Right ventricle myocardium superior (tissue), 1 donor: ENCODE measurements at places on chromosomes 11 and 22.

DNA sequence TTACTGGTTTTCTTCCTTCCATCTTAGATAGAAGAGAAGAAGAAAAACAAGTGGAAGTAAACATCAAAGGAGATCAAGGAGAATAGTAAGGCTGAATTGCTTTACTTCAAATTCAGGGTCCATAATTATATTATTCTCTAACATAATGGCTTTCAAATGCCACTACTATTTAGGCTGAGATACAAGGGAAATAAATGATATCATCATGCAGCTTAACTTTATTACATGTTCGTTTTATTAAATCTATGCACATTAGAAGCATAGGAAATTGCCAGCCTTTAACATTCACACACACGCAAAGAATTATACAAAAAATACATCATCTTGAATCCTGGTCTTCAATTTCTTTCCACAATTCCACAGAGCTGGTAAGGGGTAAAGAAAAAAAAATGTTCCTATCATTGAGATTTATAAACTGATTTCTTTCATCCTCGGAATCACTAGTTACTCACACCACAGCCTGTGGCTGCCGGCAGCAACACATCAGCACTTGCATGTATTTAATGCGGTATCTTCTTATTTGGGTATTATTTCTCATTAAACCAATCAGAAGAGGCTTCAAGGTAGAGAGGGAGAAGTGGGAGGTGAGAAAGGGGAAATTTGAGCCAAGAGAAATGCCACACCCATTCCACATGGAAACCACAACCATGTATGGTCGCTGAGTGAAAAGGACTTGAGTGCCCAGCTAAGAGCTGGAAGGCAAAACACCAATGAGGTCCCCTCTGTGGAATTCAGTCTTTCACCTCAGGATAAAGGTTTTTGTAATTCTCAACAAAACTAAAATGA, 26.3 kb downstream of the SYTL2 start:
- DNase-seq: no peak

- DNase-seq: no peak
Measured at GRCh38 chr11:62851807-62852522, 12.6 kb upstream of the WDR74 start.

DNA sequence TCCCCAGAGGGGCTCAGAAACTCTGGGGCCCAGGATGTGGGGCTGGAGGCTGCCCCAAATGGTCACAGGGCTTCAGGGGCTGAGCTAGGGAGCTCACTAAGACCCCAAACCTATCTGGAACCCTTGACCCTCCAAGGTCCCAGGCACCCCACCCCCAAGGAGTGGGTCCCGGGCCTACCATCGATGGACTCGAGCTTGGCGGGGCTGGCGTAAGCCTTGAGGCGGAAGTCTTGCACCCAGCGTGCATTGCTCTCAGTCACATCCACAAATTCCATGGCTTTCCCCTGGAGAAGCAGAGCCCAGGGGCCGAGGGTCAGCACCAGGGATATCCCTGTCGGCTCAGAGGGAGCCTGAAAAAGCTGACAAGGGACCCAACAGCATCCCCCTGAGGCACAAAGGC, 3.5 kb downstream of the GATD1 start:
- no peak for DNase-seq

- no peak for DNase-seq
Measured at GRCh38 chr11:127037001-127037400, 36.4 kb upstream of the KIRREL3 start.

GRCh38 chr11:79610139-79610538, 169.3 kb upstream of the TENM4 start:
- DNase-seq: no peak

GRCh38 chr11:32451808-32452207, 16.5 kb upstream of the WT1 start:
- DNase-seq: peak; percentile 63

DNA sequence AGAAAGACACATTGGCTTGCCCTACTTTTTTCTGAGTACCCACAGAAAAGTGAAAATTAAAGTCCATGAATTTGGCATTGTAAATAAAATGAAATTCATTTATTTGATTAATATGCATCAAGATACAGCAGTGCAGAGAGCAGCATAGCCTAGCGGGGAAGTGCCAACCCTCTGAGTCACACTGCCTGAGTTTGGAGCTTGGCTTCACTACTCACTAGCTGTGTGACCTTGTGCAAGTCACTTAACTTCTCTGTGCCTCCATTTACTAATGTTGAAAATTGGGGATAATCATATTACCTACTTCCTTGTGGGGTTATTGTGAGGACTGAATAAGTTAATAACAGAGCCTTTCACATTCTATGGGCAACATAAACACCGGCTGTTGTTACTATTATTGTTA, 111.5 kb upstream of the CSNK2A3 start:
- no peak for DNase-seq

DNA sequence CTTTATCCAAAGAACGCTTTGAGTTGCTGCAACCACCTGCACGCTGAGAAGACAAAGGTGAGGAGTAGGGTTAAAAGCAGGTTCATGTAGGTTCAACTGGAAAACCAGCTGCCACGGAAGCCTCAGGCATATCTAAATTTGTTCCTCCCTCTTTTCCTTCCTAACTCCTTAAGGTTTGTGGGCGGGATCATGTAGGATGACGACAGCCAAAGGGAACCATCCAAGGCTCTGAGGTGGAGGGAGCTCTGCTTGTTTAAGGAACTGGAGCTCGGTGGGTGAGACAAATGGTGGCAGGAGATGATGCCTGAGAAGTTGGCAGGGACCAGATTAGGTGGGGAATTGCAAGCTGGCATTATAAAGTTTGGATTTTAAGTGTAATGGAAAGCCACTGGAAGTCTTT, 60.3 kb downstream of the SPON1 start:
- DNase-seq: no peak

- DNase-seq: no peak
Measured at GRCh38 chr11:127191689-127192088, 191.1 kb upstream of the KIRREL3 start.

DNA sequence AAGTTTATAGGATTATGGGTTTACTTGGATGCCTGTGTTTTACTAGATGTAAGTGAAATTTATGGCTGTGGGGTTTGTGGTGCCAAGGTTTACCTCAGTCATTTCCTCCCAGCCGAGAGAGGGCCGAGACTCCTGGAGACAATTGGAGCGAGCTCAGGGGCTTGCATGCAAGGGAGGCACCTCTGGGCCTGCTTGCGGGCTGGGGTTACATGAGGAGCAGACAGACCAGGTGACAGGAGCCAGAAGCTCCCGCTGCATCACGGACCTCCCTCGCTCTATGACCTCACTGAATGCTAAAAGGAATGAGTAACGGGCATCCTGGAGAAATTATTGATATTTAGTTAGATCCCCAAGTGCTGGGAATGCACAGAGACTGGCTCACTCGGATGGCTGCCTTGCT, 275.2 kb upstream of the KIRREL3 start:
- no peak for DNase-seq

GRCh38 chr11:118060081-118060661, 16.7 kb upstream of the TMPRSS4 start:
- DNase-seq: no peak

GRCh38 chr11:40877256-40877655, 582.2 kb downstream of the LRRC4C start:
- no peak for DNase-seq

DNA sequence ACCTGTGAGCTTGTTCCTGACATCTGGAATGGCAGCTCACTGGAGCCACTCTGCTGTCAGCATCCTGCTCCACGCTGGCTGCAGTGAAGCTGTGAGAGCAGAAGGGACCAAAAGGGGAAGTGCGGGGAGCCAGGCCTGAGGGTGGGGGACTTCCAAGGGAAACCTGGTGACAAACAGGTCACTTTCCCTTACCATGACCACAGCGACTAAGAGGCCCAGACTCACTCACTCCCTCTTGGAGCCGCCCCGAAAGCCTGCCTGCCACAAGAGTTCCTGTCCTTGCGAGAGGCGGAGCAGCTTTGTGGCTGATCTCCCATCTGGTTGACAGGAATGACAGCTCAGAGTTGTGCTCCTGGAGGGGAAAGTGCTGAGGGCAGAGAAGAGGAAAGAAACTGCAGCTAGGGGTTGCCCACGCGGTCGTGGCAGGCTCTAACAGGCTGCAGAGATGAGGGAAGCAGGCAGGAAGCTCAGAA, 183.8 kb upstream of the NTM start:
- no peak for DNase-seq

GRCh38 chr11:126145954-126146353, 65.5 kb downstream of the RPUSD4 start:
- DNase-seq: no peak

GRCh38 chr11:63537293-63538101, 889 bp downstream of the PLAAT4 start:
- DNase-seq: peak; percentile 67

DNA sequence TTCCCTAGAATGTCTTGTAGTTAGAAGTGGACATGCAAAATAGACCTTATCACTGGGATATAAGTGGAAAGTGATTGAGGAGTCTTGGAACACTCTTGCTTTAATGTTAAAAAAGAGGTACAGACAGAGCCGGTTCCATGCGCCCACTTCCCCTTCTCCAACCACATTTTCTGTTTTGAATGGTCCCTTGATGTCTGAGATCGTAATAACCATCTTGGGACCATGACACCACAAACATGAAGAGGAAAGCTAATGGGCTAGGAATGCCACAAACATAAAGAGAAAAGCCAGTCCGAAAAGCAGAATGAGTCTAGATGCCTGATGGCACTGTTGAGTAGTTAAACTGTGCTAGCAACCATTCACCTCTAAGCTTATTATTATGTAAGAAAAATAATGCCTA, 54.8 kb upstream of the SPON1 start:
- DNase-seq: no peak

DNA sequence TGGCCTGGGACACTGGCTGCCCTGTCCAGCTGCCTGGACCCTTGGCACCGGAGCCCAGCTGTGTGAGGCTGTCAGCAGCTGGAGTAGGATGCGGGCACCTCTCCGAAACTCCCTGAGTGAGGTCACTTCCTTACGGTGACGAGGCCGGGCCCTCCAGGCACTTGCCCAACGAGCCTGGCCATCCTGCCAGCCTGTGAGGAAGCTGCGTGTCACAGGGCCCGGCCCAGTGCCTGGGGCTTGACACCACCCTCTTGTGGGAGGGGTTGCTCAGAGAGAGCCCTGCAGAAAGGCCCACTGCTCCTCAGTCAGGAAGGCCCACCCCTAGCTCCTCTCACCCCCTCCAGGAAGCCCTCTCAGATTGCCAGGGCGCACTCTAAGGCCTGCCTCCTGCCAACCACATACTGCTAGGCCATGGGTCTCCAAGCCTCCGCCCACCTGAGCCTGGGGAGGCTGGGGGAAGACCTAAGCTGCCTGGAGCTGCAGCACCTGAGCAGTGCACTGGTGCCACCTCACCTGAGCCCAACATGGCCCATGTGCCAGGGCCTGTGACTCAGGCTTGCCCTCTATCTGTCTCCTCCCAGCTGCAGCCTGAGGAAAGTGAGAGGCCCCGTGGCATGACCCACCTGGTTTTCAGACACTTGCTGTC, 4.3 kb upstream of the PHLDA2 start:
- DNase-seq: peak; percentile 87
